Tibial artery (tissue), 4 donors: ENCODE measurements at places on chromosomes 7 and 10.

DNA sequence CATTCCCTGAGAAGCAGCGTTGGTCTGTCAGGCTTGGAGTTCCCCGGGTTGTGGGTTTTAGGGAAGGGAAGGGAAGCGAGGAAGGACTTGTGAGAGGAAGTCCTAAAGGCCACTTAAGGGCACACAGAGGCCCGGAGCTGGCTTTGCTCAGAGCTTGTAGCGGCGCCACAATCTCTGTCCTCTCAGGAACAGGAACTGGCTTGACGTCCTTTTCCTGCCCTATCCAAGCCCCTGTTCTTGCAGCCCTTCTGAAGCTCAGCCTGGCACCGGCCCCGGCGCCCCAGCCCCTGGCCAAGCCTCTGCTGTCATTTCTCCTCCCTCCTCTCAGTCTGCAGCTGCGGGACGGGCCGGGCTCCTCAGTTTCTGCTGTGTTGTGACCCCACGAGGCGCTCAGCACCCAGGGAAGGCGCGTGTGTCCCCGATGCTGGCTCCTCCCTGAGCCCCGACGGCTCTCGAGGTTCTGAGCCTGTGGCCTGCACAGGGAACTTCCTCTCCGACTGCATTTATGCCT, at the start of gene GIMAP8:
Gene GIMAP8, plus strand, starts transcription at position 140 of the 511 bp plus-strand sequence. CDS start 16,069 bp downstream, outside the sequence.
- DNase-seq, result peak; percentile 55

DNA sequence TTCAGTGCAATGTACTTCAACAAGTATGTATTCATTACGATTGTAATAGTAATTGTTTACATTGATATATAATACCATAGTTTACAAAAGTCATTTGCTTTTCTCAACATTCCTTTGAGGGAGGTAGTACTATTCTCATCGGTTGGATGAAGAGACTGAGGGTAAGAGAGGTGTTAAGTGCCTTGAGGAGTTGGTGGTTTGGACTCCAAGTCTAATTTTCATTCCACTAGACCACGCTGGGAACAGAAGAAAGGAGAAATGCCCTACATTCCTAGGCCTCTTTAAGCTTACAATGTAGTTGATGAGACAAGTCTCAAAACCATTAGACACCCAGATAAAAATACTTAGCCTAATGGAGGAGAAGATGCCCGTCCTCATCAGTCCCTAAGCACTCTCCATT, 28.6 kb downstream of the CDK1 start:
- DNase-seq, result no peak

DNA sequence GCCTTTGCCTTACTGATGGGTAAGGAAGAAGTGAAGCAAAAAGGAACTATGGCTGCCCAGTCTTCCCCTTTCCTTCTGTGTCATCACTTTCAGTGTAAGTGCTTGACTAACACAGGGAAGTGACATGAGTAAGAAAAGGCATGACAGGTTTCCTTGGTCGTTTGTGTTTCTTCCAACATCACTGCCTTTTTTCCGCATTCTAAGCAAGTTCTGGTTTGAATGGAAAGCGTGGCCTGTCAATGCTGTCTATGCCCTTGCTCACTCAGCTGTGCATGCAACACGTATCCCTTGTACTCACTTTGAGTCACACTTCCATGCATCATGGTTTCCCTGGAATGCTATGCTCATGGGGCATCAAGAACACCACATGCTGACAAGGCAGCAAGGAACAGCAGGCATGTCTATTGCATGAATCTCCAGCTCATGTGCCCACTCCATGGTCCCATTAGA, 111.8 kb downstream of the OAT start:
- DNase-seq, result no peak

DNA sequence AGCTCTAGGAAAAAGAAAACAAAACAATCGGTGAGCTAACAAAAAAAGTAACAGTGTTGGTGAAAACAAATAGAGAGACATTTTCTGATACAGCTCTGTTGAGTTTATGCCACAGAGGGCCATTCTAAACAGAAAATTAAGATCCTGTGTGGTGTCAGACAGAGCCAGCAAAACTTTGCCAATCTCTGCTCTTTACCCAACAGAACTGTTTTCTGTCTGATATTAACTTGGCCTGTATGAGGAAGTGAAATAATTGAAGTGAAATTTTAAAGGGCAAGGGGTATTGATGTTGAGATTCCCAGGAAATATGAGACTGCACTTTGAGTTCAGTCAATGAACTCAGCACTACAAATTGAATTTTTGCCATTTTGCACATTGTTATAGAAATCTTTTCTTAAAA, 101.0 kb downstream of the AOAH start:
- no peak for DNase-seq

DNA sequence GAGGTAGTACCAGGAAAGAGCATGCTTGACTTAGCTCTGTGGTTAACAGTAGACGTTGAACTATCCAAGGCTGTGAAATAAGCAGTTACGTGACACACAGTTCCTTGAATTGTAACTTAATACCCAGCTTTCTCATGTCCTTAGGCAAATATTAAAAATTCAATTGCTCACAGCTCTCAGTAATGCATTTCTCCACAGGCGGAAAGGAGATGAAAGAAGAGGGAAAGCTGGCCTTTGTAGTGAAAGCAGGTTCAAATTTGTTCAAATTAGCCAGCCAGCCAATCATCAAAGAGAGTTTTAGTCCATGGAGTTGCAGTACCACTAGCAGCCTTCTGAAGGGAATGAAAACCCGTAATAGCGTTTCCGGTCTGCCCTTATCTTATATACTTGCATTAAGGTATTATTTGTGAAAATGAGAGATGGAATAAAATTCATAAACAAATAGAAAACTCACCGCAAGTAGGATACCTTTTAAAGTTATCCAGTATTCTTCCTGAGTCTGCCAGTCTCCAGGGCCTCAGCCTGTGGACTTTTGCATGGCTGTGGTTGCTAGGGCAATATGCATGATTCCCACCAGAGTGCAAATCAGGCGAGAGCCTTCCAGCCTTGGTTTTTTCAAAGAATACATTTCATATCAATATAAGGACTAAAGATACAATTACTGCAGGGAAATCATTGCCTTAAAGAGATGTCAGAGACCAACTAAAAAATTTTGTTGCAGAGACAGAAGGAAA, 795.5 kb downstream of the TNS3 start:
- no peak for DNase-seq

- DNase-seq, result no peak
These were observed 843 bp upstream of the PLPP4 start for GRCh38 chr10:120456143-120456625.

DNA sequence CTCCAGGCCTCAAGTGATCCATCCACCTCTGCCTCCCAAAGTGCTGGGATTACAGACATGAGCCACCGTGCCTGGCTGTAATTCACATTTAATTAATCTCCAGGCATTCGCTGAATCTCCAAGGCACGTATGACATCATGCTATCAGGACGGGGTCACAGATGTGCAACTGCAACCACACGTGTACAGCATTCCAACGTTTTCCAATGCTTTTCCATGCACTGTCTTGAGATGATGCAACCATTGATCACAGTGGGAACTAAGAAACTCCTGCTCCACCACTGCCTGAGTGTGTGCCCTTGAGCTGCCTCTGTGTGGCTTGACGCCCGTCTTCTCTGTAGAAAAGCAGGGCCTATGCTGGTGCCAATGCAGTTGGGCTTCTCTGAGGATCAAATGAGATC, 119.8 kb upstream of the LYZL2 start:
- no peak for DNase-seq

- no peak for DNase-seq
These were observed 89.0 kb upstream of the KIAA1217 start for GRCh38 chr10:24119896-24120295.

DNA sequence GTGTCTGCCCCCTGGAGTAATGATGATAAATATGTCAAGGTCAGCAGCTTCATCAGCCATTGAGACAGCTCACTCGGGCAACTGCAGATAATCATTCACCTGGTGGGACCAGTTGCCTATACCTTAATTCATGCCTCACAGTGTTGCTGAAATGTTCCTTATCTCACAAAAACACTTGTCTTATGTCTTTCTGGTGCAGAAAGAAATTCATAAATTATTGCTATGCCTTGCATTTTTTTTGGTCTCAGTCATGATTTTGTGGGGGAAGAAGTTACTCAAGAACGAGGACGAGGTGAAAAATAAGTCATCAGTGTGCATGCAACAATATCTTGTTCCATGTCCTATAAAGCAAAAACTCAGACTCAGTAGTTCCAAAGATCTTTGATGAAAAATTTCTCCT, 16.0 kb downstream of the TRIL start:
- no peak for DNase-seq
